ENCODE measurements at places on chromosomes 11 and 22.

DNA sequence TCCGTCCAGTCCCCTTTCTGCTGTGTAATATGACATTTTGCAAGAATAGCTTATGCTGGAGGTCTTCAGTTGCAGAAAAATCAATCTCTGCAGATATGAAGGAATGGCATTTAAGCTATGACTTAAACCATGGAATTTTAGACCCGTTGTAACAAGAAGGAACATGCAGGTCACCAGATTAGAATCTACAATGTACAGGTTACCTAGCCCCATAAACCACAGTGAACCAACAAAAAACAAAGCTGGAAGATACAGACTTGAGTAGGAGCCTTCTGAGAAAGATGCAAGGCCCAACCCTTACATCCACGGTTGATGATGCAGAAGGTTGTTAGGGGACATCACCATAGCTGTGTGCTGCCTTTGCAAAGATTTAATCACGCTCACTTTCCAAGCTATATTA is 132.5 kb downstream of the WT1 start:
- no peak for DNase-seq

- DNase-seq = no peak
Measured at GRCh38 chr11:82927264-82927880, 25.8 kb downstream of the DDIAS start.

GRCh38 chr11:112127056-112127455 is 36.8 kb downstream of the IL18 start:
- DNase-seq = no peak

DNA sequence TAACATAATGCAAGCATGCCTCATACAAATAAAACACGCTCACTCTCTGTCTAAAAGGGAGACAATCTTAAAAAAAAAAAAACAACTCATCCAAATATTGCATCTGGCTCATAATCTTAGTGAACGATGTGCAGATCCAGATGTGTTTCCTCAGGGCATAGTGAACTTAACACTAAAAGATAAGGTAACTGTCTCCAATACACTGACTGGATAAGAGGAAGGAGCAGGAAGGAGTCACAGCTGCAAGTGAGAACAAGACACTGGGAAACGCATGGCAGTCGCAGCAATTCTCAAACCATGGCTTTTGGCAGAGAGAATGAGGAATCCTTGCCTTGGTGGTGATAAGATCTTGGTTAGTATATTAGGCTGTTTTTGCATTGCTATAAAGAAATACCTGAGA is 9.2 kb upstream of the EIF3M start:
- DNase-seq = no peak

DNA sequence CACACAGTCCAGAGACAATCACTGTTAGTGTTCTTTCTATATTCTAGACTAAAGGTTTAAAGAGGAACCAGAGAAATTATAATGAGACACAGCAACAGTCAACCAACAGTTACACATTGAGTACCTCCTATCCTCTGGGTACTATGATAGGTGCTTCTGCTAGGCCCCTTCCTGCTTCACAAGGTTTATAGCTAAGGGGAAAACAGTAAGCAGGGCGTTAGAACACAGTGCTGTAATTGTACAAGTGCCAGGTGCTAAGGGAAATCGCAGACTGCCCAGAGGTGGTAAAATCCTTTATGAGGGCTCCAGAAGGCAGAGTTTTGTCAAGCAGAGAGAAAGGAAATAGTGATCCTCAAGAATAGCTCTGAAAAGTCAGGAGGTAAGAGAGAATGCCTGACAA is 297.2 kb upstream of the FAT3 start:
- DNase-seq = no peak

DNA sequence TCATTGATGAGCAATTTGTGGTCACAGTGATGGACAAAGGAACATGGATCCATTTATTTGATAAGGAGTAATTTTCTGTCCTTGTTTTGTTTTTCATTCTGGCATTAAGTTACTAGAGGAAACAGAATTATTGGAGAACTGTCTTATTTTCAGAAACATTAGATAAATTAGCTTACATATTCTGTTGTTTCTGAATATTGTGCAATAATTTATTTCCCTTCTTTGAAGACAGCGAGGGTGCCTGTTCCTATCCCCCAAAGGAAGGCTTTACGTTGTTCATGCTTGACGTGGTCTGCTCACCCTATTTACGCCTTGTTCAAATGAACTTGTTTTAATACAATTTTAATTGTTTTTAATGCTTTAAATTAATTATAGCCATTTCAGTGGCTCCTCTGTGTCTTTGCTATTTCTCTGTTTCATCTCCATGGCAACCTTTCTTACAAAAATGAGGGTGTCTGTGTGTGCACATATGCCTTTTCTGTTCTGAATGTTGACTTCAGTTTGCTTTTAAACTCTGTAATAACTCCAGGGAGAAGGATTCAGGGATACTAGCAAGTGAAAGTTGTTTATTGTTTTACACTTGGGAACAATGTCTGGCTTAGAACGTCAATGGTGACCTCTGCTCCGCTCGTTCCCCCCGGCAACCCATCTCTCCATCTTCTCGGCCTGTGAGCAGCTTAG is 138.3 kb upstream of the PLET1 start:
- DNase-seq = no peak

Measured in activated T-helper 1 cell treated with anti-CD3 and anti-CD28 coated beads, Interleukin-2, amount 50 U/mL, for 16 hours (primary cell).